Activated T-cell treated with anti-CD3 and anti-CD28 coated beads, Interleukin-2, amount 50 U/mL, for 72 hours (primary cell): ENCODE measurements at places on chromosomes 2 and 18. TPM values are rescaled to one million over a fixed set of nuclear protein-coding genes. Genes with fewer than 3 reads are reported as not detected.

GRCh38 chr2:225920621-225921220, 521.2 kb downstream of the NYAP2 start:
- no peak for DNase-seq
- no peaks in the 10 kb centered on the region for H3K4me1 ChIP-seq
- H3K27ac ChIP-seq: no peak overlapping the region
- H3K36me3 ChIP-seq: no peaks in the 10 kb centered on the region
- peaks cover 11% of the 10 kb centered on the region for H3K27me3 ChIP-seq

DNA sequence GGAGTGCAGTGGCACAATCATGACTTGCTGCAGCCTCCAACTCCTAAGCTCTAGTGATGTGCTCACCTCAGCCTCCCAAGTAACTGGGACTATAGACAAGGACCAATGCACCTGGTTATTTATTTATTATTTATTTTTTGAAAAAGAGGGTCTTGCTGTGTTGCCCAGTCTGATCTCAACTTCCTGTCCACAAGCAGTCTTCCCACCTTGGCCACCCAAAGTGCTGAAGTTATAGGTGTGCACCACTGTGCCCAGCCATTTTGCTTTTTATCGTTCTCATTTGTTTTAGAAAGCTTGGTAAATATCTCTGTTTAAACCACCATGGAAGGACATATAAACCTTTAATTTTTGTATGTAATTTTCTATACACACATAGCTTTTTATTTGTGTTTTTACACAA, 74.2 kb downstream of the SMCHD1 start:
- no peak for DNase-seq
- peaks cover 10% of the 10 kb centered on the region for H3K36me3 ChIP-seq
- H3K4me3 ChIP-seq: no peak overlapping the region
- no peak overlapping the region for H3K27ac ChIP-seq
- no peaks in the 10 kb centered on the region for H3K27me3 ChIP-seq

GRCh38 chr2:229350117-229350805, 79.2 kb upstream of the PID1 start:
- no peaks in the 10 kb centered on the region for H3K27me3 ChIP-seq
- H3K4me3 ChIP-seq: no peak overlapping the region
- no peak overlapping the region for H3K27ac ChIP-seq
- no peak for DNase-seq

ALPG gene
- not detected for total RNA-seq

GRCh38 chr18:48694295-48694694, 155.5 kb downstream of the CTIF start:
- no peak for DNase-seq
- no peaks in the 10 kb centered on the region for H3K27me3 ChIP-seq
- H3K36me3 ChIP-seq: no peaks in the 10 kb centered on the region
- H3K27ac ChIP-seq: no peak overlapping the region
- no peak overlapping the region for H3K4me3 ChIP-seq

SLC40A1 gene
- 5.0 TPM for total RNA-seq

GRCh38 chr2:67950018-67950417, 112.8 kb downstream of the C1D start:
- no peak overlapping the region for H3K4me3 ChIP-seq
- H3K27ac ChIP-seq: no peak overlapping the region
- no peaks in the 10 kb centered on the region for H3K36me3 ChIP-seq
- H3K27me3 ChIP-seq: no peaks in the 10 kb centered on the region
- no peaks in the 10 kb centered on the region for H3K4me1 ChIP-seq

GRCh38 chr2:45892757-45893156, 241.3 kb downstream of the PRKCE start:
- no peak for DNase-seq
- no peaks in the 10 kb centered on the region for H3K27me3 ChIP-seq
- H3K27ac ChIP-seq: no peak overlapping the region
- no peaks in the 10 kb centered on the region for H3K36me3 ChIP-seq
